Activated CD4-positive, alpha-beta T cell treated with anti-CD3 and anti-CD28 coated beads, Interleukin-2, amount 10 ng/mL, durations not matched to agents 7 days and 5 days (primary cell): ENCODE measurements at places on chromosomes 1 and 21.

DNA sequence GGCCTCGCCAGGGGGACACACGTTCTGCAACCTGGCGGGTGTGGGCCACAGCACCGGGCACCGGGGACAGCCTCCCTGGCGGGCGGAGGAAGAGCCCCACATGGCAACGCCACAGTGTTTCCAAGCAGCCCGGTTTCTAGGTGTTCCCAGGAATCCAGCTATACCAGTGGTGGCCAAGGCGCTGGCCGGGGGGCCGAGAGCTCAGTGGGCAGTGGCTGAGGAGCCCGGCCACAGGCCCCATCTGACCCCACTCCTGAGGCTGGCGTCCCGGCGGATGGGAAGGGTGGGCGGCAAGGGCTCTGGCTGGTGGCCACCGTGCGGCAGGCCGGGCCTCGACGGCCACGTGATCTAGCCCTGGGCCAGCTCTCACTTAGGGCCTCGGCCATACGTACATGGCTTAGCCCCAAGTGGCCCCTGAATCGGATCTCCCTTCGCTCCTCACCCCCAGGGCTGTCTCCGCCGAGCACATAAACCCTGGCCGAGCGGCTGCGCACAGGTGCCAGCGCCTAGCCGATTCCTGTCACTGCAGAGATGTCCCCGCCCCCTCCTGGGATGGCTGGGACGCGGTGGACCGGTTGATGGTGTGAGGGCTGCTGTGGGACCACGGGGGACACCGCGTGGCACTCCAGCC lies 68.7 kb downstream of the MORN1 start:
- H3K36me3 ChIP-seq: no peaks in the 10 kb centered on the region
- no peak overlapping the region for H3K27ac ChIP-seq
- no peaks in the 10 kb centered on the region for H3K27me3 ChIP-seq
- H3K4me1 ChIP-seq: peaks cover 2% of the 10 kb centered on the region

DNA sequence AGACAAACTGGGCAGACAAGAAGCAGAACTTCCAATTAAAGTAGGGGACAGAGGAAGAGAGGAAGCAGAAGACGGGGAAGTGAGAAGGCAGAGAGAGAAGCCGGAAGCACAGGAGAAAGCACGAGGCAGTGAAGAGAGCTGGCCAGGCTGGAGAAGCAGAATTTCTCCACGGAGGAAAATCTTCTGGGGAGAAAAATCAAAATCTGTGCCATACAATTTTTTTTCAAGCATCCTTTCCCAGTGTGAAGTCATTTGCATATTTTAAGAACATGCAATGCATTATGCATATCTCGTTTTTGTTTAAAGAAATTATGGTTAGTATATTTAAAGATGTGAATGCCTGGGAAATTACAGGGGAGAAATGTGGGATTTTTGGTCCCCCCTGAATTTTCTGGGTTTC lies 7.3 kb upstream of the CAMK2N1 start:
- H3K4me3 ChIP-seq: no peak overlapping the region
- no peak for DNase-seq
- H3K4me1 ChIP-seq: peaks cover 11% of the 10 kb centered on the region
- no peaks in the 10 kb centered on the region for H3K36me3 ChIP-seq
- peaks cover 16% of the 10 kb centered on the region for H3K27me3 ChIP-seq
- no peak overlapping the region for H3K27ac ChIP-seq

DNA sequence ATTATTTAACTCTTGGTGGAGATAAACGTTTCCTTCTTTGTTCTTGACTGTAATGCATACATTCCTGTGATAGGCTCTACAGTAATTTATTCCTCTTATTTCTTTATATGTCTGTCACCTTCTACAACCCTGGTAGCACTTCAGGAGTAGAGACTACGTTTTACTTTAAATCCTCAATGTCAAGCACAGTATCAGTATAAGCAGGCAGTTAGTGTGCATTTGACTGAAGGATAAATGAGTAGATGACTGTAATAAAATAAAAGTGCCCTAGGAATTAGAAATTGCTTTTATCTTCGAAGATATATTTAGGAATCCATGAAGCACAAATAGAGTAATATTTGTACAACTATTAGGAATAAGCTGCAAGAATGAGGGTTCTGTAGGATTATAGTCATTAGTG lies 599.6 kb upstream of the PRMT6 start:
- no peaks in the 10 kb centered on the region for H3K27me3 ChIP-seq
- no peak for DNase-seq

- no peak overlapping the region for H3K27ac ChIP-seq
- H3K4me1 ChIP-seq: no peaks in the 10 kb centered on the region
- peaks cover 27% of the 10 kb centered on the region for H3K27me3 ChIP-seq
Measured at GRCh38 chr1:19846338-19846737, 31.3 kb upstream of the RNF186 start.

GRCh38 chr1:93692026-93692425 lies 10.4 kb upstream of the BCAR3 start:
- no peak overlapping the region for H3K27ac ChIP-seq
- H3K4me3 ChIP-seq: no peak overlapping the region
- H3K36me3 ChIP-seq: no peaks in the 10 kb centered on the region
- no peaks in the 10 kb centered on the region for H3K4me1 ChIP-seq
- DNase-seq: no peak
- peaks cover 6% of the 10 kb centered on the region for H3K27me3 ChIP-seq

DNA sequence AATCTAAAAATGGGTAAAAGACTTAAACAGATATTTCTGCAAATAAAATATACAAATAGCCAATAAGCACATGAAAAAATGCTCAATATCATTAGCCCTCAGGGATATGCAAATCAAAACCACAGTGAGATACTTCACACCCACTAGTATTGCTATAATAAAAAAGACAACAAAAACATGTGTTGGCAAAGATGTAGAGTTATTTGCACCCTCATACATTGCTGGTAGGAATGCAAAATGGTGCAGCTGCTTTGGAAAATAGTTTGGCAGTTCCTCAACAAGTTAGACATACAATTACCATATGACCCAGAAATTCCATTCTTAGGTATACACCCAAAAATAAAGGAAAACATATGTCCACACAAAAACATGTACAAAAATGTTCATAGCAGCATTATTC lies 30.2 kb downstream of the ZZZ3 start:
- H3K27ac ChIP-seq: no peak overlapping the region
- H3K4me1 ChIP-seq: peaks cover 3% of the 10 kb centered on the region
- H3K27me3 ChIP-seq: no peaks in the 10 kb centered on the region

DNA sequence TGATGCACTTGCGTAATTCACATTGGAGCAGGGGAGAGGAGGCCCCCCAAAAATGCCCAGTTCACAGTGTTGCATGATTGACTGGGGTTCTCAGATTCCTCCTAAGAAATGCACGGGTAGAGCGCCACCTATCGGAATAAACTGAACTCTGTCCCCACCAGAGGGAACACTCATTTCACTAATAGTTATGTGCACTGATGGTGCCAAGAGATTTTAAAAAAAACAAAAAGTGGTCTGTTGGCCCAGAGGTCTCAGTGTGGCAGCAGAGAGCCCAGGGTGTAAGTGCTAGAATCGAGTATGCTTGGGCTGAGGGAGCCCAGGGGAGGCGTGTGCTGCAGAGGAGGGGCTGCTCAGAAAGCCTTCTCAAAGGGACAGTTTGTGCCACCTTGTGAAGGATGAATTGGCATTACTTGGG lies 6.9 kb downstream of the PINK1 start:
- no peaks in the 10 kb centered on the region for H3K27me3 ChIP-seq
- DNase-seq: peak; percentile 74
- peaks cover 3% of the 10 kb centered on the region for H3K4me1 ChIP-seq
- no peak overlapping the region for H3K27ac ChIP-seq

GRCh38 chr1:237482777-237483176 lies 407.9 kb downstream of the ZP4 start:
- no peak overlapping the region for H3K4me3 ChIP-seq
- H3K27ac ChIP-seq: no peak overlapping the region
- H3K27me3 ChIP-seq: peaks cover 2% of the 10 kb centered on the region
- no peaks in the 10 kb centered on the region for H3K4me1 ChIP-seq
- DNase-seq: no peak
- no peaks in the 10 kb centered on the region for H3K36me3 ChIP-seq

GRCh38 chr1:218760601-218761570 lies 412.8 kb upstream of the LYPLAL1 start:
- no peaks in the 10 kb centered on the region for H3K36me3 ChIP-seq
- DNase-seq: no peak
- no peak overlapping the region for H3K4me3 ChIP-seq
- H3K27ac ChIP-seq: no peak overlapping the region

- DNase-seq: no peak
- no peaks in the 10 kb centered on the region for H3K36me3 ChIP-seq
- H3K4me1 ChIP-seq: no peaks in the 10 kb centered on the region
- H3K27me3 ChIP-seq: no peaks in the 10 kb centered on the region
- H3K4me3 ChIP-seq: no peak overlapping the region
- no peak overlapping the region for H3K27ac ChIP-seq
Measured at GRCh38 chr1:164765557-164765956, 206.6 kb downstream of the PBX1 start.

DNA sequence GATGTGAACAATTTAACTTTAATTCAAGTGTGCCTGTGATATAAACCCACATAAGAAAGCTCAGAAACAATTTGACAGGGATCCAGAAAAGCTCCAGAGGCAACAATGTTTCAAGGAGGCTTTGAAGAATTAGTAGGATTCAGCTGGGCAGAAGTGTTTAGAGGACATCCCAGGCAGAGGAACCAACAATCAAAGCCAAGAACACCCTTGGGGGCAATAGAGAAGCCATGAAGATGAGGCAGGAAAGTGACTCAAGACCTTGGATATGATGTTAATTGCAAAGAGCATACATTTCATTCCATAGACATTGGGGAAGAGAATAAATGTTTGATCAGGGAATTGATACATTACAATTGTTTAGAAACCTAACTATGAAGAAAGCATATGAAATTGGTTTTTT lies 280.3 kb downstream of the LTN1 start:
- no peak overlapping the region for H3K27ac ChIP-seq
- peaks cover 9% of the 10 kb centered on the region for H3K4me1 ChIP-seq
- H3K36me3 ChIP-seq: peaks cover 5% of the 10 kb centered on the region
- H3K27me3 ChIP-seq: no peaks in the 10 kb centered on the region
- no peak overlapping the region for H3K4me3 ChIP-seq
- no peak for DNase-seq

GRCh38 chr1:241355311-241356010 lies 1.5 kb downstream of the RGS7 start:
- H3K4me3 ChIP-seq: no peak overlapping the region
- H3K27ac ChIP-seq: no peak overlapping the region
- no peaks in the 10 kb centered on the region for H3K36me3 ChIP-seq
- H3K4me1 ChIP-seq: peaks cover 2% of the 10 kb centered on the region
- no peak for DNase-seq

GRCh38 chr1:233253832-233254331 lies 41.6 kb downstream of the PCNX2 start:
- peaks cover 44% of the 10 kb centered on the region for H3K36me3 ChIP-seq
- H3K4me1 ChIP-seq: no peaks in the 10 kb centered on the region
- no peak for DNase-seq
- no peaks in the 10 kb centered on the region for H3K27me3 ChIP-seq
- H3K4me3 ChIP-seq: no peak overlapping the region
- no peak overlapping the region for H3K27ac ChIP-seq

GRCh38 chr1:192973988-192974387 lies 85.2 kb downstream of the UCHL5 start:
- H3K4me3 ChIP-seq: no peak overlapping the region
- H3K27me3 ChIP-seq: no peaks in the 10 kb centered on the region
- no peak for DNase-seq
- no peaks in the 10 kb centered on the region for H3K36me3 ChIP-seq

- H3K4me3 ChIP-seq: no peak overlapping the region
- no peak for DNase-seq
- H3K36me3 ChIP-seq: peaks cover 10% of the 10 kb centered on the region
- H3K4me1 ChIP-seq: peaks cover 48% of the 10 kb centered on the region
Measured at GRCh38 chr1:27150183-27150582, 4.7 kb downstream of the SLC9A1 start.

DNA sequence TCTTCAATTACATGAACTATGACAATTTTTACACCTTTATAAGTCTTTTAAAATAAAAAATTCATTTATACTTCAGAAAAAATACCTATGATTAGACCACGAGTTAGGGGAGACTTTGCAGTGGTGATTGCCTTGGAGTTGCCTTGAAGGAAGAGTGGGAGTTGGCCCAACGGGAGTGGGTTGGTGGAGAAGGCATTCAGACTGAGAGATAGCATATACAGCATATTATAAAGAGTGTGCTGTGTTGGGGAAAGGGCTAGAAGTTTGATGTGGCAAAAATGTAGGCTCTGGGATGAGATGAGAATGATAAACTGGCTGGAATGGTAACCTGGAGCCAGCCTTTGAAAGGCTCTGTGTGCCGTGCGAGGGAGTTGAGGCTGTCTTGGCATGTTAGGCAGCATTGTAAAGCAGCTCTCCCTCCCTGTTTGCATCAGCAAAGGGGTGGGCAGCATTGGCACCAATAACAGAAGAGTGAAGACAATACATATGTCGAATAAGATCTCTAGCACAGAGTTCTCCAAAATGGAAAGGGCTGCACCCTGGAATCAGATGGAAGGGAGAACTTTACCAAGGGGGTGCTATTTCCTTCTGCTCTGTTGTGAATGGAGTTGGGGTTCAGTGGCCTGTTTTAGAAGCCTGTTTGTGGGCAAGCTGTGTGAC lies 24.4 kb downstream of the MPZL1 start:
- no peaks in the 10 kb centered on the region for H3K27me3 ChIP-seq
- H3K4me1 ChIP-seq: peaks cover 4% of the 10 kb centered on the region
- H3K36me3 ChIP-seq: no peaks in the 10 kb centered on the region

GRCh38 chr1:93079685-93080141 lies 630 bp downstream of the MTF2 start:
- peaks cover 44% of the 10 kb centered on the region for H3K4me1 ChIP-seq
- peak overlapping the region; percentile 99 for H3K27ac ChIP-seq
- DNase-seq: peak; percentile 29
- peaks cover 24% of the 10 kb centered on the region for H3K36me3 ChIP-seq
- no peaks in the 10 kb centered on the region for H3K27me3 ChIP-seq

DNA sequence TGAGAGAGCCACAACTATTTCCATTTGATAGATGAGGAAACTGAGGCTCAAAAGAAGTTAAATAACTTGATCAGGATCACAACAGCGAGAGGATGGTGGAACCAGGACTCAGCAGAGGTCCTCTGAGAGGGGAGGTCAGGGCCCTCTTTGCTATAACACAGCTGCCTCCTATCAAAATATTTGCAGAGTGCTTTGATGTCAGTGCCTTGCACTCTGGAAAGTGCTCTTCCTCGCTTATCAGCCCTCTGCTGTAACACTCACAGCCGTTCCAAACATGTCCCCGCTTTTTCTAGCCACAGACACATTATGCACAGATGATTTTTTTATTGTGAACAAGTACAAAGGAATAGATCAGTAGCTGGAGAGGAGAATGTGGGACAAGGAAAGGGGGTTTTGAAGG lies 71.8 kb upstream of the ARHGAP29 start:
- H3K27me3 ChIP-seq: peaks cover 4% of the 10 kb centered on the region
- no peak overlapping the region for H3K4me3 ChIP-seq
- no peak for DNase-seq
- no peaks in the 10 kb centered on the region for H3K4me1 ChIP-seq
- H3K27ac ChIP-seq: no peak overlapping the region

DNA sequence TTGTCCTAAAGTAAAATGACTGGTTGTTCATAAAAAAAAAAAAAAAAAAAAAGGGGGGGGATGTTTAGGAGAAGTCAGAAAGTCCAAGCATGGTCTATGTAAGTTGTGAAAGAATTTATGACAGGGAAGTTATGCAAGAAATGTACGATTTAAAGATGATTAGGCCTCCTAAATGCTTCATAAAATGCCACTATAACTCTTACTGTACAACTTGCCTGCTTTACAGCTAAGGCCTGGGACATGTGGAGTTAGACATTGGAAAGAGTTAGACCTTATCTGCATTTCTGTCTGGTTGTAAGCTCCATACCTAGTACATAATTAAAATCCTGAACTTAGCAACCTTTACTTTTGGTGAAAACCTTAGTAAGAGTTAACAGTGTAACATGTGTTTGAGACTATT lies 150.0 kb downstream of the TPR start:
- no peak overlapping the region for H3K4me3 ChIP-seq
- H3K27ac ChIP-seq: no peak overlapping the region
- H3K4me1 ChIP-seq: no peaks in the 10 kb centered on the region
- no peaks in the 10 kb centered on the region for H3K36me3 ChIP-seq
- H3K27me3 ChIP-seq: peaks cover 19% of the 10 kb centered on the region
